ENCODE measurements at places on chromosomes 2 and 18.

DNA sequence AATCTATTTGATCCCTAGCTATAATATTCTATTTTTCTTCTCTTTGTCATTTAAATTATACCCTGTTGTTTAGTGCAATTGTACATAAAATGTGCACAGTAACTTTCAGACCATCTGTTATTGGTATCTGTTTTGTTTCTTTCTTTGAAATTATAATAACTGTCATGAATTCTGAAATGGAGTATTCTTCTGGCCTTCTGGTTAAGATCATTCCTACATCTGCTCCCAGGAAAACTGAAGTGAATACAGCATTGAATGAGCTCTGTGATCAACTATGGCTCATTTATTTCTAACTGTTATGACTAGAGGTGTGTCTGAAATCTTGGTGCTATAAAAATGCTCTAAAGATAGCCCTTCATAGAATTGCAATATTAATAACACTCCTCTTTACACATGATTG, 788.4 kb upstream of the TMEFF2 start:
- no peak for DNase-seq

- no peak for DNase-seq
Observed at GRCh38 chr2:109295070-109295780, 166.2 kb downstream of the SH3RF3 start.

DNA sequence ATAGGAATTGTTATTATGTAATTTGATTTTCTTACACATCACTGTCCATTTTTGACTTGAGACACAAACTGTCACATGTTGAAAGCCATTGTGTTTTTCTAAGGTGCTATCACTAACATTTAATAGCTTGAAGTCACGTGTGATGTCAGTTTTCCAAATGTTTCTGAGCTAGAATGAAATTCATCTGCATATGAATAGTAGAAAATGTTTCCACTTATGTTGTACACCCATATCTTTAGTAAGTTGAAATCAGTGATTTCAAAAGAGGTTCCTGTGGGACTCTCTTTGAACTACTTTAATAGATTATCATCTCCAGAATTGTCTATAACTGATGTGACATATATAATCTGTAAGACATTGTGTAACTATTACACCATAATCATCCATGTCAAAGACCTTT, 27.8 kb downstream of the ABCG5 start:
- DNase-seq = no peak

DNA sequence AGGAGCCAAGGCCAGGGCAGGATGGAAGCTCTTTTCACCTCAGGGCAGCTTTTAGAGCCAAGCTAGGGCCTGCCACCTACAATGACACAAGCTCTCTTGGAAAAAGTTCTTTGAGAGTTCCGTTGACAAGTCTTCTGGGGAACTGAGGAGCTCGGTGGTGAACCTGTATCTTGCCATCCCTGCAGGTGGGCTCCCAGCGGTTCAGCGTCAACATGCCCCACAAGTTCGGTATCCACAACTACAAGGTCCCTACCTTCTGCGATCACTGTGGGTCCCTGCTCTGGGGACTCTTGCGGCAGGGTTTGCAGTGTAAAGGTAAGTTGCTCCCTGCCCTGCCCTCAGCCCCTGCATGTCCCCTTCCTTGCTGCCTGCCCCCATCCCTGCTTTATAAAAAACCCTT, 312.8 kb upstream of the EPAS1 start:
- no peak for DNase-seq

DNA sequence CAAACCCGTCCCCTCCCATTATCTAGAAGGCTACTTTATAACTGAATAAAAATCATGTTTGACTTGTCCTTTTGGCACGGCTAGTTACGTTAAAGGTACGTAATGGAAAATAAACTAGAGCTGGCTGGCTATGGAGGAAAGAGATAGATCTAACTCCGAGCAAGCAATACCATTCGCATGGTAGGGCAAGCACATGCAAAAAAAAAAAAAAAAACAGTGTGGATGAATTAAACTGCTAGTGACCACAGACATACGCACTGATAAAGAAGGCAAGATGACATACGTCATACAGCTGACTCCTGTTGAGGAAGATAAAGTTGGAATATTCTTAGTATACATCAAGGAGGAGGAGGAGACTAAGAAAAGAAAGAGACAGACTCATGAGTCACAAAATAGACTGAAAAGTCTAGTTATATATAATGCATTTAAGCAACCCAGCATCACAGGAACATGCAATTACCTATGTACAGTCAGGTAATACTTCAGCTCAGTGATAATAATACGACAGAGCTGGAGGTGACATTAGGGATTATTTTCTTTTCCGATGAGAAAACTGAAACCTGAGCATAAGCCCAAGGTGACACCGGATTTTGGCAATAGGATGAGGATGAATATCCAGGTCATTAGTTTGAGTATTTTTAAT, 37.9 kb upstream of the NARS1 start:
- no peak for DNase-seq

- DNase-seq = no peak
Observed at GRCh38 chr18:56516789-56517188, 121.6 kb downstream of the TXNL1 start.
